ENCODE measurements at places on chromosomes 3 and 15.
A peak's percentile ranks its signal among the peaks of the same experiment; 100 is the strongest.

- no peak for DNase-seq
Observed at GRCh38 chr3:49324768-49325167, 15.1 kb downstream of the USP4 start.

DNA sequence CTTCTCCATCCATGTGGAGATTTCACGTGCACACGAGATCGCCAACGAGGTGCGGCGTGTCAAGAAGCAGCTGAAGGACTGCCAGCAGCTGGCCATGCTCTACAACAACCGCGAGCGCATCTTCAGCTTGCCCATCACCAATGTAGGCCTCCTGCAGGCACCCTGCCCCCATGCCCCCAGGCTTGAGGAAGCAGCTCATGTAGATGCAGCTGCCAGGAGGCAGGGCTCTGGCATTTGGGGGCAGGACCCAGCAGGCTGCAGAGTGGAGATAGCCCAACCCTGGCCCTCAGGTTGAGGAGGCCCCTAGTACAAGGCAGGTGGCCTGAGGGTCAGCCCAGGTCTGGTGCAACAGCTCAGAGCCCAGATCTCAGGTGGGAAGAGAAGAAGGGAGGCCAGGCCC lies 36.4 kb downstream of the DNAH1 start:
- DNase-seq: no peak

GRCh38 chr15:101240358-101240757 lies 11.5 kb downstream of the CHSY1 start:
- DNase-seq: no peak

- no peak for DNase-seq
Observed at GRCh38 chr3:194424373-194424772, 25.3 kb upstream of the GP5 start.

DNA sequence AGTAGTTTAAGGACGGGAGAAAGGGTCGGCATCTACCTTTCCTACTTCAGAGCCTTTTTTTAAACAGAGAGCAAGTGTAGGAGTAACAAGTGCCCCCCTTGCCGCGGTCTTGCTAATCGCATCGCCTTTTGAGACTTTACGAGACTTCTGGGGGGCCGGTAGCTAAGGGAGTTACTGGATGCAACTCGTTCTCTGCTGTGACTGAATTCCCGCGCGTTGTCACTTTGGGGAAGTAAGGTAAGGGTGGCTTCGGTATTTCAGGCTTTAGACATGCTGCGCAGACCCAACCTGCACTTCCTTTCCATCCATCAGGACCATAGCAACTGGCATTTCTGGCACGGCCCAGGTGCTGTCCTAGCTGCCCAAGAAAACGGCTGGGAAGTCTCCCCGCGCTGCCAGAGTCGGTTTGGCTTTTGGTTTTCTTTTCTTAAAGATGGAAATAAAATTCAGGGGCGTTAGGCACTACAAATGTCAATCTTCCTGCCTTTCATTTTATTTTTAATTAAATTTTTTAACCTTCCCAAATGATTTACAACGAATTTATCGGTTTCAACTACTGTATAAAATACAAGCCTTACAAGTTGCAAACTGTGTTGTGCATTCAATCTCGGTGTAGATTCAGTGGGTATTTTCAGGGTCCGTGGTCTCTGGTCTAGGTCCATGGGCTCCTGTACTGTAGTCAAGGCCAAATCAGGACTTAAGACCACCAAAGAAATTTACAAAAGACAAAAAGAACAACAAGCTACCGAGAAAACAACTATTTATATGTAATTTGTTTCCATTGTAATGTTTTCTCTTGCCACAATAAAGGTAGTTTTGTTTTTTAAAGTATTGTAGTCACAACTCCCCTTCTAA lies 3.5 kb downstream of the MECOM start:
- DNase-seq: no peak

DNA sequence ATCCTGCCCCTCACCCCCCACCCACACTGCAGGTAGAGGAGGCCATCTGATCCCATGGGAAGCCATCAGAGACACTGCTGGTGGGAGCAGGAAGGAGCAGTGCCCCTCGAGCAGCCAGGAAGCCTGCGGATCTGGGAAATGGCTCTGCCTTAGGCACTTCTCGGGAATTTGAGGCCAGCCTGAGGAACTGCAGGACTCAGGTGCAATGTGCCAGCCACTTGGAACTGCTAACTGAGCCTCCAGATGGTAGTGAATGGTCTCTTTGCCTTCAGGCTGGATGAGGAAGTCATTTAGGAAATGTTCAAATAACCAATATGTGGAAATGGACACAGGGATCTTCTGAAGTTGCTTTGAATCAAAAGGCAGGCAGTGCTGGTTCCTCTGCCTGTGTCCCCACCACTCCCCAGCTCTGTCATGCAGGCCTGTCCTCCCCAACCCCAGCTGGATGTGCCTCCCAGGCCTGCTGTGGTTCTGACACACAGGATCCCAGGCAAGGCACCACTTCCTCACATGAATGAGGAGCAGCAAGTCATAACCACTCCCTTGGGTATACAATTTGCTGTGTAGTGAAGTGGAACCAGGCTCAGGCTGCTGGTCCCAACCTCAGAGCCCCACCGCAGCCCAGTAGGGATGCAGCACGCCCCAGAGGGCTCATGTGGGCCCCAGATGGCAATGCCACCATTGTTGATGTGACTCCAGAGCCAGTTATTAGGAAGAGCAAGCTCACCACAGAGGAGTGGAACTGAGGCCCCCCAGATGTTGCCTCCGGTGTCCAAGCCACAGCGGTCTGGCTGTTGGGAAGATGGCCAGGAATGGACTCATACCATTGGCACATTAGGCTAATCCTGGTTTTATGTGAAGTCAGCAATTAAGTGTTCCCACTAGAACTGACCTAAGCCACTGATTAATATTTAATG lies 46.5 kb upstream of the LIMD1 start:
- DNase-seq: no peak

DNA sequence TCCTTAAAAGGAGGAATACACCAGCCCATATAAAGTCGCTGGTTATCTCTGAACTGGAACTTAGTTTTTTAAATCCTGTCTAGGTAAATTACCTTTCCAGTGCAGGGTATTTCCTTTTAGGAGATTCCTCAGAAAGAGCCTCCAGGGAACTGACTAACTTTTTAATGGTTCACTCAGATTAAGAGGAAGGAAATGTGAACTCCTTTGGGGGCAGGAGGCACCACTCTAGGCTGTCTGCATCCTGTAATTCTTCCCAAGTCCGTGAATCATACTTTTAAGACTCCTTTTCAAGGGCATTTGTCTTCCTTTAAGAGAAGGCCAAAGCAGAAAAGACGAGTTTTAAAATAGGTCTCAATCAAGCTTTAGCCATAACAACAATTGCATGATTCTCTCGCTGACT lies 871.2 kb upstream of the NR2F2 start:
- no peak for DNase-seq

- DNase-seq: no peak
Observed at GRCh38 chr3:88057630-88058305, 1.0 kb downstream of the CGGBP1 start.

- DNase-seq: no peak
Observed at GRCh38 chr3:50512131-50512530, 8.7 kb upstream of the CACNA2D2 start.

GRCh38 chr15:77738441-77739302 lies 106.0 kb upstream of the LINGO1 start:
- DNase-seq: no peak

DNA sequence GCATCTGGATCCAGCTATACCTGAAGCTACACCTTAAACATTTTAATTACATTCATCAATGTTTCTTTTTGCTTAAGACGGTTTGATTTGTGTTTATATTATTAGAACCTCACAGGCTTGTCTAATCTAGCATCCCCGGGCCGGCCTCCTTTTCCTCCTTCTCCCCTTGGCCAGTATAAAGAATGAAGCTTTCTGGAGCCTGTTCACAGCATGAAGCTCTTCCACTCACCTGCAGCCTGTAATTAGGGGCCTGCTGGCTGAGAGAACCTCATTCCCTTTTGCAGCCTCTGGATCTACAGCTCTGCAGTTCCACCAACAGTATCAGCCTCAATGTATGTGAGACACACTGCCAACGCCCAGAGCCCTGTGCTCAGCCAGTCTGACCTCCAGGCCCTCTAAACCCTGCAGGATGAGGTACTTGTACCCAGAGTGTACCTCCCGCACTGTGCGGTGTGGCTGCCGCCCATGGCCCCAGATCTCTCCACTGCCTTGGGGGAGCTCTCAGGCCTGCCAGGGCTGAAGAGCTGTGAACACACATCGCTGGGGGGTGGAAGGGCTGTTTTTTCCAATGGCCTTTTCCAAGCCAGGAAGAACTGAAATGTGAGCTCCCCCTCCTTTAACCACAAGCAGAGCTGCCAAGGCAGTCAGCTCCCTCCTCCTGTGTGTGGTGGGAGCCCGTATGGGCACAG lies 114.7 kb upstream of the ALDH1A3 start:
- peak; percentile 10 for DNase-seq

DNA sequence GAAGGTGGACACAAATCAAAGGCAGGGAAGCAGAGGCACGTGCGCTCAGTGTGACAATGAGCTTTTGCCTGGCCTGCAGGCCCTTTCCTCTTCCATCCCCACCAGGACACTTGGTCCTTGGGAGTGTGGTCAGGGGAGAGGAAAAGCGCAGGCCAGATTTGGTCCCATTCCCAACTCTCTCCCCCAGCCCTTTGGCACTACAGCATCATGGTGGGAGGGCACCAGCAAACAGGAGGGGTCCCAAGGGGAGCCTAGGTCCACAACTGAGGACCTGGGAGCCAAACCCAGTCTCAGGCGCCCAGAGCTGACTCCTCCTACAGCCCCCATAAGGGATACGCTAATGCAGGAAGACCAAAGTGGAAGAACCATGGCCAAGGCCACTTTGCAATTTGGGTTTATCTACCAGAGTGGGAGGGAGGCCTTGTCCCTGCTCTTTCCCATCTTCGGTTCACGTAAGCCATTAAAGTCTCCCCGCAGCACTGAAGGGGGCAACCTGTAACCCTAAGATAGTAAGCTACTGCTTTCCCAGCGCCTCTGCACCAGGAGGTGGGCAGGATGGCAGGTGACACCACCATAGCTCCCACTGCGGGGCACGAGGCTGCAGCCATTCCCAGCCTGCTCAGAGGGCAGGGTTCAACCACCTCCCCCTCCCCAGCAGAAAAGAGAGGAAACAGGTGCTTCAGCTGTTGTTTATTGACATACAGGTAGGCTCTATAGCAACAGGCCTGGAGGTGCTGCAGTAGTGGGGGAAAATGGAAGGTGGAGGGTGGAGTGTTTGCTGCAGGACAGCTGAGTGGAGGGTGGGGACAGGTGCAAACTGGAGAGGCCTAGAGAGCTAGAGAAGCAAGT lies 993 bp upstream of the GRAMD2A start:
- peak; percentile 26 for DNase-seq

DNA sequence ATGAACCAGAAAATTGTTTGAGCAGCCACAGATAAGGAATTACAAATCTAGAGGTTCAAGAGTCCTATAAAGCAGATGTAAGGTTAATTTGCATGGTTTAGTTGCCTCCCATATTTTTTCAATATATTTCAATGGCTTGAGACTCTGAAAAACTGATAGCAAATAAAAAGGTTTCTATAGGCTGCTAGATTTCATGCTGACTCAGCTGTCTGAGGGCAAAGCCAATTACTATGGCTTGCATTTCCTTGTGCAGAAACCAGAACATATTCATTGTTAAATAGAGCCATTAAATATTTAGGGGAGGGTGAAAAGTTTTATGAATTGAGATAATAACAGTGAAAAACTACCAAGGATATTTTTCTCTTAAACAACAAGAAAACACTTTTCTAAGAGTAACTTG lies 278.1 kb upstream of the CADM2 start:
- DNase-seq: no peak

GRCh38 chr3:129519896-129520715 lies 8.3 kb upstream of the RHO start:
- no peak for DNase-seq

GRCh38 chr3:36649125-36649524 lies 115.2 kb downstream of the DCLK3 start:
- no peak for DNase-seq

- no peak for DNase-seq
Observed at GRCh38 chr3:14511623-14512280, 28.4 kb downstream of the GRIP2 start.

DNA sequence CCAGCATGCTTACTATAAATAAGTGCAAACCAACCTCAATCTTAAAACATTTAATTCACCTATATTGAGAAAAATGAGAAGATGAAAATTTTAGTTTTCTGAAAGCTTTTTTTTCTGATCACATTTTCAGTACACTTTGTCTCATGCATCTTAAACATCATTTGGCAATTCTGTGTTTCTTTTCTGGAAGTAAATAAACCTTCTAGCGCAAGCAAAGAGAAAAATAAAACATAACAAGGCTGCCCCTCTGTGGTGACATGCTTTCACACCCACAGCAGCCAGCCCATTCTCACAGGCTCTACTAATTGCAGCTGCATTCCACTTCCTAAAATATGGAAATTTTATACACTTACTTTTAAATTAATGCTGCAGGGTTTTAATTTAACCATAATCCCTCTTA lies 90.1 kb downstream of the NEK10 start:
- no peak for DNase-seq

- no peak for DNase-seq
Observed at GRCh38 chr3:126548556-126549466, 9.9 kb downstream of the C3orf22 start.

GRCh38 chr15:40059821-40060220 lies 20.8 kb upstream of the SRP14 start:
- DNase-seq: no peak

- DNase-seq: no peak
Observed at GRCh38 chr3:140143367-140144069, 208.5 kb downstream of the CLSTN2 start.

GRCh38 chr3:122468896-122469533 lies 45.7 kb downstream of the KPNA1 start:
- no peak for DNase-seq

DNA sequence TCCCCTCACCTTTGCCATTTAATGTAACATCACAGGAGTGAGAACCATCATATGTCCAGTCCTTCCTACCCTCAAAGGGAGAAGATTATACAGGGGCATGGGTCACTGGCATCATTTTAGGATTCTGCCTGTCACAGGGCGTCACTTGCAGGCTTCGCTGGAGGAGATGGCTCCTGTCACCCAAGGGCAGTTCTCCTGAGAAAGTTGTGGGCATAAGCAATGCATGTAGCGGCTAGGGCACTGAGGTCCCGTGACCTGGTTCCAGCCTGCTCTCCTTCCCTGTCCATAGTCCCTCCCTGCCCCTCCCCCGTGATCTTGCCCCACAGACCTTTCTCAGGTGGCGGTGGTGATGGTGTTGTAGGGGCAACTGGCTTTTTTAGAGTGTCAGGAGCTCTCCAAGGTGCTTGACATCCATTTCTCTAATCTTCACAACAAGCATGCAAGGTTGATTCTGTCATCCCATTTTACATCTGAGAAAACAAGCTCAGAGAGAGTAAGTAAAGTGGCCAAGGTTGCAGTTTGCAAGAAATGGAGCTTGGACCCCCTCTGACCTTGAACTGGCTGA lies 241.5 kb upstream of the CTDSPL start:
- DNase-seq: no peak

- no peak for DNase-seq
Observed at GRCh38 chr15:64698823-64699222, 76.6 kb downstream of the RBPMS2 start.

DNA sequence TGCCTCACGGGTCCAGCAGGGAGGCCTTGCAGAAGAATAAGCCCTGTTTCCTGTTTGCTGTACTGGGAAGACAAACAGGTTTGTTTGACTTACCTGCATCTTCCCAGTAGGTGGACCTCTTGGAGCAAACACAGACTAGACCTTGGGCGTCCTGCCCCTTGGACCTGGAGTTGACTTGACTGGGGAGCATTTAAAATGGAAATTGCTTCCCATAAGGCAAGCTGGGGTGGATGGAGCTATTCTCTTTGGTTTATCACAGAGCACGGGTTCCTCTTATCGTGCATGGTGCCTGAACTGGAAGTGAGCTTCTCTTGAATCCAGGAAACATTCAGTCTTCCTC lies 151.4 kb downstream of the RPLP1 start:
- DNase-seq: no peak

Measured in GM10248 (cell line).